Activated naive CD4-positive, alpha-beta T cell treated with Interleukin-2 at 50 U/mL for 16 hours (primary cell): ENCODE measurements at places on chromosomes 5 and 9.

GRCh38 chr9:124140941-124141568 lies 116.7 kb upstream of the NEK6 start:
- DNase-seq: no peak

DNA sequence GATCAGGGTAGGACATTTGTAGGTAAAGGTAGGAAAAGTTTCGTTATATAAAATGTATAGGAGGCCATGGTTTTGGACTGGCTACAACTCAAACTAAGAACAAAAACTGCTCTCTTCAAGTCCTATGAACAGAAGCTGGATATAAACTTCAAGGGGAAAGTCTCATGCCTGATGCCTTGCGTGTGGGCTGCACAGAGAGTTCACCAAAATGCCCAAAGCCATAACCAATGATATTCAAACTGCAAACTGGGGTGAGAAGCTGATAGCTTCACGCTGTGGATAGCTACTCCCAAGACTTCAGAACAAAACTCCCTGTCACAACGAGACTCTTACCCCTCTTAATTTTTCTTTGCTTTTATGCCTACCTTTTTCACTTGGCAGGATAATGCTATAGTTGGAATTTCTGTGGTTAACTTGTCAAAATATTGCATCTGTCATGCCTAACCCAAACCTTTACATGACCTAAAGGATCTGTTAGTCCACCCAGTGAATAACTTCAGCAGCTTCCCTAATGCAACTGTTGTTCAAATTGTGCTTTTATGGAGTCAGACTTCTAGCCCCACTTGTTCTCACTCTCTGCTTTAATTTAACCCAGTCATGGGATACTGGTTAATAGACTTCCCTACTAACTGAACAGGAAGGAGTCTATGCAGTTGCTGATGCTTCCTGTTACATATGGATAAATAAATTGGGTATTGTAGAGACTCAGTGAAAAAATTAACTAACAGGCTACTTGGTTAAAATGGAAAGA lies 71.9 kb downstream of the SFXN1 start:
- no peak for DNase-seq

DNA sequence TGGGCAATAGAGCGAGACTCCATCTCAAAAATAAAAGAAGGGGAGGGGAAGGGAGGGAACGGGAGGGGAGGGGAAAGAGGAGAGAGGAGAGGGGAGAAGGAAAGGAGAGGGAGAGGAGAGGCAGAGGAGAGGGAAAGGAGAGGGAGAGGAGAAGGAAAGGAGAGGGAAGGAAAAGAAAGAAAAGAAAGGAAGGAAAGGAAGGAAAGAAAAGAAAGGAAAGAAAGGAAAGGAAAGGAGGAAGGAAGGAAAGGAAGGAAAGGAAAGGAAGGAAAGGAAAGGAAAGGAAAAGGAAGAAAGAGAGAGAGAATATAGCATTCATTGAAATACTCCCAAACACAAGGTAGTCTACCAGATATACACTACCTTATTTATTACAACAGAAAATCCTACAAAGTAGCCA lies 44.8 kb downstream of the SUSD1 start:
- no peak for DNase-seq

DNA sequence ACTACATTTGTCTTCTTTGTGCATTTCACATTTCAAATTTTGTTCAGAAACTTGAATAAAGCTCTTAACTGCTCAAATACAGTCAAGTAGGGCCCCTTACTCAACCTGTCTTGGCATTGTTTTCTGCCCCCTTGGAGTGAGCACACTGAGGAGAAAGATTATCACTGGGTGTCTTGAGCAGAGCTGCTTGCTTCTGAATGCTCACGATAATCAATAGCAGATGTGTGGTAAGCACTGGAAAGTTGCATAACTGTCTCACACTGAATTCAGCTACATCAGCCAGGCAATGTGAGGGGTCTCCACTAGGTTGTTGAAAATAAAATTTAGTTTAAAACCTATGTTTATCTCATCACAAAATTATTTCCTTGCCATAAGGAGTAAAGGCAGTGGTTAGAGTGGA lies 7.8 kb upstream of the TNFAIP8 start:
- no peak for DNase-seq

GRCh38 chr5:169904059-169904458 lies 76.2 kb downstream of the INSYN2B start:
- DNase-seq: no peak

DNA sequence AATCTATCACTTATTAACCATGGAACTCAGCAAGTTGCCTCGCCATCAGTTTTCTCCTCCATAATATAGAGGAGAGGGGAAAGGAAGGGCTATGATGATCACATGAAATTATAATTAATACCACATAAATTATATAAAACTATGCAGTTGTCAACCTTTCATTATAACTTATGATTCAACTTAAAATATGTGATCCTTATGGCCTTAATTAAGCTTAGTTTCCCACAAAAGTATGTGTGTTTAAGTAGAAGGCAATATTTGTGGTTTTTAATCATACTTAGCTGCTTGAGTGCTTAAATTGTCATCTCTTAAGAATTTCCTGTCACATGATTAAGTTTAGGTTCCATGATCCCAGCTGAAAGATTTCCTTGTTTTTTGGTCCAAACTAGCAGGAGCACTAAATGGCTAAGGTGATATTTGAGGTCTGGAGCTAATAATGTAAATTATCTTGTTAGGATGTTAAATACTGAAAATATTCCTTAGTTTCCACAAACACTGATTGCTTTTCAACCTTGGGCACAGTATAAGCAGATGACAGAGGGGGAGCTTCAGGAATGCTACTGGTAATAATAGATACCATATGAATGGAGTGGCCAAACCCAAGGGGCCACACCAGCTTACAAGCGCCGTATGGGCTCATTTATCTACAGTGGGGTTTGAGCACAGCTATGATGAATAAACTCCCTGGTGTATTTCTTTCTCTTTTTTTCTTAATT lies 26.4 kb upstream of the F2R start:
- no peak for DNase-seq
